ENCODE measurements at places on chromosomes 1 and 21.

DNA sequence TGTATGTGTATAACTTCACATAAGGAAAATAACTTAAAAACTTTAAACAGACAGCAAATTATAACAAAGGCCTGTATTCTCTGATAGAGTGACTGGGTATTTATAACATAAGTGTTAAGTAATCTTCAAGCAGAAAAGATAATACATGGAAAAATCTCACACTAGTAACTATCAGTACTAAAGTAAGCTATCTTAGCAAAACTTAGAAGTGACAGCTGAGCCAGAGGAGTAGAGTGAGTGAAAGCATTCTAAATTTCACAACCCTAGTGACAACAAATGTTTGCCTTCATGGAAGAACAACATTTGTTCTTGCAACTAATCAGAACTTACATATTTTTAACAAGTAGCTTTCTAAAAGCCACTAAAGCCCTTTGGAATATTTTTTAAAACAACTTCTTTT lies 74.5 kb upstream of the B3GALT2 start:
- no peak for DNase-seq

- no peak for DNase-seq
These were observed 16.2 kb downstream of the TRAPPC10 start for GRCh38 chr21:44028287-44028659.

DNA sequence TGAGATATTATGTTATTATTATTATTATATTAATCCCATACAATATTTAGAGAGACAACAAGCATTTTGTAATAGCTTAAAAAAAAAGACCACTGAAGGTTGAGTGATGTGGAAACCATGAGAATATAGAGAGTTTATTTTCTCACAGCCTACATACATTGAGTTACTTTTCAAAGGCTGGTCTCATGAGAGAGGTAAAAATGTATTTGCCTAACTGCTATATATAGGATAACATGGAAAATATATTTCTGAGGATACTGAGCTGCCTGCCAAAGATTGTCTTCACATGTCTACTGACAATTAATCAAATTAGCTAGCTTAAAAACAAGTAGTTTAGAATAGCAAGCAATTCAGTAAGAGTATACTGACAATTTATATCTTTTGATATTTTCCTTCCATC lies 192.2 kb upstream of the NRIP1 start:
- no peak for DNase-seq

- no peak for DNase-seq
These were observed 51.8 kb downstream of the LGR6 start for GRCh38 chr1:202245391-202245790.

DNA sequence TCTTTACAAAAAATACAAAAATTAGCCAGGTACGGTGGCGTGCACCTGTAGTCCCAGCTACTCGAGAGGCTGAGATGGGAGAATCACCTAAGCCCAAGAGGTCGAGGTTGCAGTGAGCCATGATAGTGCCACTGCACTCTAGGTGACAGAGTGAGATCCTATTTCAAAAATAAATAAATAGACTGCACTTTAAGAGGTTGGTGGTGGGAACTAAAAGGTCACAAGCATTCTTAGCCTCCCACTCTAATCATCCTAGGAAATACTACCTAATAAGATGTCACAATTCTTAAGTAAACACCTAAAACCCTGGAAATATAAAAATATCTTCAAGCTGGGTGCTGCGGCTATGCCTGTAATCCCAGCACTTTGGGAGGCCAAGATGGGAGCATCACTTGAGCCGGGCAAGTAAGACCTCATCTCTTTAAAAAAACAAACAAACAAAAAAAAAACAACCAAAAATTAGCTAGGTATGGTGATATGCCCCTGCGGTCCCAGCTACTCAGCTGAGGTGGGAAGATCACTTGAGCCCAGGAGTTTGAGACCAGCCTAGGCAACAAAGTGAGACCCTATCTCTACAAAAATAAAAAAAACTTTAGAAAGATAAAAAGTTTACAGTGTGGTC lies 4.1 kb downstream of the DCAF8 start:
- no peak for DNase-seq

- no peak for DNase-seq
These were observed 57.3 kb downstream of the HS2ST1 start for GRCh38 chr1:86971778-86972177.

DNA sequence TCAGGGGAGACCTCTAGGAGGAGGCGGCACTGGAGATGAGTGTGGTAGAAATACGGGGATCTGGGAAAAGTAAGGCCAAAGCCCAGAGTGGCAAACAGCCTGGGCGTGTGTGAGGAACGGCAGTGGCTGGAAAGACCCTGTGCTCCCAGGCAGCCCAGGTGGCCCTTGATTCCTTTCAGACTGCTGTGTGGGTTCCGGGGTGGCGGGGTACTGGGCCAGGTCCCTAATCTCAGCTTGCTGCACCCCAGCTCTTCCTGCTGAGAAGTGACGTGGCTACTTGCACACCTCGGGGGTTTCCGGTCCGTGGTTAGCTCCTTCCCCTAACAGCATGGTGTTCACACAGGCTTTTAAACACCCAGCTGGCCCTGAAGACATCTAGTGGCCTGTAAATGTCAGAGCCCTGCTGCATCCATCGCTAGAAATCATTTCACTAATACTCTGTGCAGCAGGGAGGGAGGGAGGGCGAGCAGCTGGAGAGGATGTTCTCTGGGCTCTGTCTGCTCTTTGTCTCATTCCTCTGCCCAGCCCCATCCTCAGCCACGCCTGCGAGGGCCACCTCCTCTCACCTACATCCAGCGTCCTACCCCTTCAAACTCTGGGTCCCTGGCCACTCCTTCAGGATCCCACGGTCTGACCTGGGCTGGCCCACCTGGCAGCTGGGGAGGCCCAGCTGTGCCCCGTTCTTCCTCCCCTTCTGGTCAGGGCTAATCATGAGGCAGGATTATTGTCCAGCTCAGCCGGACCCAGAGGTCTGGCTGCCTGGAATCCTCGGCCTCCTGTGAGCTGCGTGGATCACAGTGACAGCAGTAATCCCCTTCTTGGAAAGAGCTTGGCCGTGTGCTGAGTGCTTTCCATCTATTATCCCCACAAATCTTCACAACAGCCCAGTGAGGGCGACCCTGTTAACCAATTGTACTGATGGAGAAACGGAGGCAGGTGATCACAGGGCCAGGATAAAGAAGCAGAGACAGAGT lies 7.2 kb downstream of the ZDHHC18 start:
- no peak for DNase-seq

GRCh38 chr21:40652436-40652835 lies 194.5 kb downstream of the DSCAM start:
- no peak for DNase-seq

GRCh38 chr1:1777583-1777899 lies 729 bp downstream of the NADK start:
- DNase-seq = no peak

DNA sequence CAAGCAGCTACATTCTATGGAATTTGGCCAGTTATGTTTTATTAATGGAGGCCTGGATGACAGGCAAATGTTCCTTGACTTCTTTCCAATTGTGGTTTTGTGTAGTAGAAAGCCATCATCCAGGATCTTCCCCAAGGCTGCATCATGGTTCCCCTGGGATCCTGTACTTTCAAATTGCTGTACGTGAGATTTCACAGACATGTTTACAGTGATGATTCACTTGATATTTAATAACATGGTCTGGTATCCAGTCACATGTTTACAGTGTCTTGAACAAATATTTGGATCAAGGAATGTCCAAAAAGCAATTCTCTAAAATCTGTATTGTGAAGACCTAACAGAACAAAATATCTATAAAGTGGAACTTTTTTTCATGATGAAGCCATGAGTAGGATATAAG lies 68.3 kb upstream of the ST6GALNAC3 start:
- peak; percentile 94 for DNase-seq

GRCh38 chr1:230469271-230469670 lies 43.1 kb upstream of the PGBD5 start:
- DNase-seq = no peak

GRCh38 chr1:204744107-204744779 lies 58.7 kb upstream of the LRRN2 start:
- DNase-seq = no peak
